ENCODE measurements at places on chromosomes 6 and 20.
A peak's percentile ranks its signal among the peaks of the same experiment; 100 is the strongest.

DNA sequence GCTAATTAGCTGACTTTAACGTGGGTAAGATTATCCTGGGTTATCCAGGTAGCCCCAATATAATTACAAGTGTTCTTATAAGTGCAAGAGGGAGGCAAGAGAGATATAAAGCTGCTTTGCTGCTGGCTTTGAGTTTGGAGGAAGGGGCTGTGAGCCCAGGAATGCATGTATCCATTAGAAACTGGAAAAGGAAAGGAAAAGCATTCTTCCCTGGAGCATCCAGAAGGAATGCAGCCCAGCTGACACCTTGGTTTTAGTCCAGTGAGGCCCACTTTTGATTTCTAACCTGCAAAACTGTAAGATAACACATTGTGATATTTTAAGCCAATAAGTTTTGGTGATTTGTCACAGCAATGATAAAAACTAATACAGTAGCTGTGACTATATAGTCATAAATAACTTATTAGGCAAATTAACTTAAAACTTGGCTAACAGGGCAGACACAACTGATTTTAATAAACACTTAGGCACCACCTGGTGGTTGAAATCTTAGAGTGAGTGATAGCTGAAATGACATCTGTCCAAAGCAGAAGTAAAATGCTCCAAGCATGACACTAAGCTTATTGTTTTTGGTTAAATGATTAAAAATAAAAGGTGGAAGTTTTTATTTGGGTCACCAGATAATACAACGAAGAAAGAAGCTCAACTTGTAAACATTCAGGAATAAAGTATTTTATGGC lies 35.6 kb downstream of the ADGRF4 start:
- no peak for DNase-seq

- no peak for DNase-seq
Observed at GRCh38 chr20:5630071-5630470, 120.1 kb upstream of the SHLD1 start.

GRCh38 chr6:129606664-129607063 lies 103.3 kb downstream of the ARHGAP18 start:
- DNase-seq: no peak

- DNase-seq: no peak
Observed at GRCh38 chr20:4261333-4262284, 246.3 kb upstream of the RNF24 start.

GRCh38 chr20:29086938-29087337 lies 2170.5 kb upstream of the DEFB115 start:
- no peak for DNase-seq

DNA sequence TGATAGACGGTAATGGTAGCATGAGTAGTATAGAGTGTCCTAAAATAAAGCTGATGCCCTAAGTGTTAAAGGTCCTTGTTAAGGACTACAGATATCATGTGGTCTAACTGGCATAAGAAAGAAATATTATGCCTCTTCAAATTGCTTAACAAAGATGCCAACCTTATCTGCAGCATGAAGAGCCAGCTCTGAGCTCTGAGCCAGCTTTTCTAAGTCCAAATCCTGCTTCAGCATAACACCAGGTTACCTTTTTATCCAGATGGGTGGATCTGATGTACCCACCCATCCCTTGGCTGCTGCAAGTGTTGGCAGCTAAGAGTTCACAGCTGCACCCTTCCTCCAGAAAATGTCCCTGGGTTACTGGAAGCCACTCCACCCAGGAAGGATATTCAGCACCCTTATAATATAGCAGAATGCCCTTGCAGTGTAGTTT lies 83.8 kb downstream of the TENT5A start:
- DNase-seq: no peak

DNA sequence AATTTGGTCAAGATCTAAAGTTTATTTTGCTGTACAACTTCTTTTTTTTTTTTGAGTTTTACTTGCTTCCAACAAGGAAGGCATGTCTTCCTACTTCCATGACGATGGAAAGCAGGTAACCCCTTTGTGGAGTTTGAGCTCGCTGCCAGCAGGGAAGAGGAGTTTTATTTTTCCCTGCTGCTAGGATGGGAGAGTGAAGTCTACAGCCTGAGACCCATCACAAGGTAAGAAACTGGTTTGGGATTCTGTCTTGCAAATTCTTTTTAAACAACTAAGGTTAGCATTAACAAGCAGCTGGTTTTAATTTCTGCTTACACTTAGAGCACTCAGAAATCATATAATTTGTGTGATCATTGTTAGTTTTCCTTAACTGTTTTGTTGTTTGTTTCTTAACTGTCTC lies 108.0 kb upstream of the MAP3K4 start:
- no peak for DNase-seq

GRCh38 chr6:25788305-25788922 lies 33.9 kb downstream of the SLC17A4 start:
- peak; percentile 6 for DNase-seq

GRCh38 chr6:74087899-74088298 lies 391.9 kb downstream of the CD109 start:
- DNase-seq: no peak

- DNase-seq: no peak
Observed at GRCh38 chr6:135411849-135412248, 85.7 kb downstream of the AHI1 start.

DNA sequence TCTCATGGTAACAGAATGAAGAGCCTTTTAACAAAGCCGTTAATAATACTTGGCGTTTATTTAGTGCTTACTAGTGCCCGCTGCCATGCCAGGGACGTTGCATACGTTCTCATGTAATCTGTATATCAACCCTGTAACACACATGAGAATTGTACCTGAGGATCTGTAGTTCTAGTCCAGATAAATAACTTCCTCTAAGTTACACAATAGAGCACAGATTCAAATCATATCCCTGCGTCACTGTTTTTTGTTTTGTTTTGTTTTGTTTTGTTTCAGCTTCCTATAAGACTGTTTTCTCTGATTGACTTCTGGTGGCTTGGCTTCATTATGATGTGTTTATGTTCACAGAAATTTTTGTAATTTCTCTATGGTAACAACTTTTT lies 553 bp downstream of the ZSCAN16 start:
- no peak for DNase-seq

DNA sequence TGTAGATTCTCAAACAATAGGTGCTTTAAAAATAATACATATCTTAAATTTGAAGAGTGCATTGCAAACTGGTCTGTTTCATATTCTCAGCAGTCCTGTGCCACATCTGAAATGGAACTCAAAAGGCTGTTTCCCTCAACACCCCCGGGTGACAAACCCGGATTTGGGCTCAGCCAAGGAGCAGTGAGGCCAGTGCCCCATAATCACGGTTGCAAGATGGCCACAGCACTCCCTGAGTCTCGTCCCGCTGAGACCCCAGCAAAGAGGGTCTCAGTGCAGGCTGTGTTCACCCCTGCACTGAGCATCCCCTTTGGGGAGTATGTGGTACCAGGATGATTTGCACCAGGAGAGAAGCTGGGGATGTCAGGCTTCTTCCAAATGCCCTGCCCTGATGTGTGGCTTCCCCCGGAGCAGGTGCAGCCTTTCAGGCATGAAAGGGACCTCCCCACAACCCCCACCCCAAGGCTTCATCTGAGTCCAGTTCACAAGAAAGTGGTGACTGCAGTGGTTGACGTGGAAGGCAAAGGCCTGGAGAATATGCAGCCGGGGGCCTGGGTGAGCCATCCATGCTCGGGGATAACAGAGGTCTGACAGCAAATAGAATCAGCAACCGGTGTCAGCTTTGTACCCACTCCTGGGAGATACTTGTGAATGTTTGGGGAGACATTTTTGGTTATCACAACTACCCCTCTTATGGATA lies 202.9 kb downstream of the SYNDIG1 start:
- DNase-seq: no peak

- DNase-seq: no peak
Observed at GRCh38 chr6:112330071-112330878, 16.9 kb upstream of the RFPL4B start.

DNA sequence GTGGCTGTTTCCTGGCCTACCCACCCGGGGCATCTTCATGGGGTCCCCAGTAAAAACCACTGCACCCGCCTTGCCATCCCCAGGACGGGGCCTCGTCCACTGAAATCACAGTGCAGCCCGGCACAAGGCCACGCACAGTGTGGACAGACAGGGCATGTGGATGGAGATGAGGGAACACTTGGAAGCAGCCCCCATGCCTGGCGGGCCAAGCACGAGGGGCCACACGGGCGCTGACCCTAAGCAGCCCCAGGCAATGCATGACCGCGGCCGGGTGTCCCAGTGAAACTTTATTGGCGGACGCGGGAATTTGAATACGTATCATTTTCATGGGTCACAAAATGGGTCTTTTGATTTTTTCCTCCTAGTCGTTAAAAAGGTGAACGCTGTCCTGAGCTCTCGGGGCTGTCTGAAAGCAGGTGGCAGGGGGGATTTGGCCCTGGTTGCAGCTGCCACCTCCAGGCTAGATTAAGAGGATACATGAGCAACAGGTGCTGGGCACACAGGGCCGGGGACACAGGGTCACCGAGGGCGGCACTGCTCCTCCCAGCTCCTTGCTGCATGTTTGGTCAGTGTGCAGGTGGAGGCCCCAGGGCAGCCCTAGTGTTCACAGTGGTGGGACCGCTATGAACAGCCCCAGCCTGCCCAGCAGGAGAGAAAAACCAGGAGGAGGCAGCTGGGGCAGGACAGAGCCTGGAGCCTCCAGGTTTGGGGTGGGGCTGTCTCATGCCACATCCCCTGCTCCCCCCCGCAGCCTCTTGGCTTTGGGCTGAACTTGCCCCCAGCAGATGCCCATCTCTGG lies 74.9 kb upstream of the SLCO4A1 start:
- DNase-seq: no peak

DNA sequence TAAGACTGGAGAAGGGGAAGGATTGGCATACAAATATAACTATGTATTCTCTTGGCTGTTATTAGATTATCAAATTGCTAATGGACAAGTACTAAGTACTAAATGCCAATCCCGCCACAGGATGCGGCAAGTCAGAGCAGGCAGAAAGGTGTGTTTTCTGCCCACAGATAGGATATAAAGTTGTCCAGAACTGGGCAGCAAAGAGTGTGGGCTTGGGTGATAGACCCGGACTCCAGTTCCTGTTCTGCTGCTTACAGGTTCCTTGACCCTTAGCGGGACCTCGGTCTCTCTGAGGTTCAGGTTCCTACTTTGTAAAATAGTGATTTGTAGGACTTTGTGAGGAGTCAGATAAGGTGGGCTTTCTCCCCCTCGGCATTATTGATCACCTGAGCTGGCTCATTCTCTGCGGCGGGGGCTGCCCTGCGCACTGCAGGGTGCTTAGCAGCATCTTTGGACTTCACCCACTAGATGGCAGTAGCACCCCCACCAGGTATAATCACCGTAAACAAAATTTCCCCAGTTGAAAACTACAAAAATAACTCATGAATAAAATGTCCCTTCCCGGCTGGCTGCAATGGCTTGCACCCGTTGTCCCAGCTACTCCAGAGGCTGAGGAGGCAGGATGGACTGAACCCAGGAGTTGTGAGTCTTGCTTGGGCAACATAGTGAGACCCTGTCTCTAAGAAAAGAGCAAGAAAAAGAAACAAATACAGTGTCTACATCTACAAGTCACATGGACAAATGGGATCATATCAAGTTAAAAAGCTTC lies 193.1 kb downstream of the DOK5 start:
- DNase-seq: no peak

GRCh38 chr6:92362404-92362803 lies 1057.0 kb downstream of the EPHA7 start:
- no peak for DNase-seq

- DNase-seq: no peak
Observed at GRCh38 chr20:692044-692443, 16.4 kb upstream of the SCRT2 start.

- peak; percentile 16 for DNase-seq
Observed at GRCh38 chr6:16136621-16137450, 8.0 kb downstream of the MYLIP start.

GRCh38 chr6:8149350-8149749 lies 47.0 kb upstream of the EEF1E1 start:
- DNase-seq: no peak
